AG04449 (cell line): ENCODE measurements at places on chromosomes 3 and 15.

- DNase-seq = no peak
These were observed 9.8 kb upstream of the PLSCR1 start for GRCh38 chr3:146554151-146554760.

GRCh38 chr15:71118881-71119632 is 3.8 kb downstream of the THSD4 start:
- DNase-seq = no peak

GRCh38 chr15:100120111-100120510 is 221.7 kb downstream of the ADAMTS17 start:
- no peak for DNase-seq

DNA sequence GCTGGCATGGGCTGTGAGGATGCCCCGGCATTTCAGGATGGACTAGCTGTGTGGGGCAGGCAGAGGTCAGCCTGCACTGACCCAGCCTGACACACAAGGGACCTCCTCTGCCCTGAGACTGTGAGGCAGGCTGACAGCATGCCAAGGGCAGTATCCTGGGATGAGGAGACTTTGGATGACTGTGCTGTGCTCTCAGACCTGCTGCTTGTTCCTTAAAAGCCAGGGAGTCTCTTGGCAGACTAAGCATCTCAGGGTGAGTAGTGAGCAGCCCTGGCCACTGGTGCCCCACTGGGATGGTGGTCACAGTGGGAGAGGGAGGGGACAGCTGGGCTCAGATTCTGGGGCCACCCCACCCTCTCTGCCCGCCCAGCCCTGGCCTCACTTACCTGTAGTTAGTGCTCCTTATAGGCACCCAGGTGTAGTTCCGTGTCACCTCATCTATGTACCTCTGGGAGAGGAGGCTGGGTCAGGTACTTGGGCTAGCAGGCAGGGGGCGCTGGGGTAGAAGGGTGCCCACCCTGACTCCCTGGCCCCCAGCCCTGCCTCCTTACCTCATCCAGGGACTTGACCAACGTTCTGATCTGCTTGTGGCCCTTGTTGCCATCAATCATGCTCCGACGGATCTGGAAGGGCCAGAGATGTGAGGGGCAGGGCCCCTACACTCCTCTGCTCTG is 16.1 kb upstream of the TMEM115 start:
- no peak for DNase-seq

DNA sequence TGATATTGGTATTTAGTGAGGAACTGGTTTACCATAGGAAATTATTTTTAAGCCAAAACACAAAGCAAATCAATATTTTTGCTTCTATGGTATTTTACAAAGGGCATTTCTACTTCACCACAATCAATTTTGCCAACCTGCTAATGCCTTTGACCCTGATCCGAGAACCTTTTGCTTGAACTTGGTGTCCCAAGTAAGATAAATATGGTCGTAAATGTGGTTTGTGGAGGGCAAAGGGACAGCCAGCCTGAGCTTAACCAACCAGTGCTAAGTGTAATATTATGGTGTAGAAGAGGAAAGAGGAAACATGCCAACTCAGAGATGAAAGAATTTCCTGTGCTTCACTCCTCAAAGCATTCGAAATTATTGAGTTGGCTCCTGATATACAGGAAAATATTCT is 148.4 kb downstream of the C3orf38 start:
- DNase-seq = no peak

DNA sequence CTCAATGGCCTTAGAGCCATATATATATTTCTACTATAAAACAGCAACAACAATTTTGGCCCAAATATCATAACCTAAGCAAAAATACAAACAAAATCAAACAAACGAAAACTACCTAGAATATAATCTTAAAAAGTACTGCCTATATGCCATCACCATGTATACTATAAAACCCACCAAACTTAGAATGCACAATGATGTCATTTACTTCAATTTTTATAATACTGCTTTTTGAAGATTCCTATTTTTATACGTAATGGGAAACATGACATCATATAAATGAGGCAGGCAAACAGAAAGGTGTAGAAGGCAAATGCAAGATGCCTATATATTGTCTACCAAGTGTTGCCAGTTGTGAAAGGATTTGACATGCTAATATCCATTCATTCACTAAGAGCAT is 302.3 kb downstream of the TIGIT start:
- no peak for DNase-seq

- no peak for DNase-seq
These were observed 21.5 kb downstream of the FRMD4B start for GRCh38 chr3:69364354-69364753.

DNA sequence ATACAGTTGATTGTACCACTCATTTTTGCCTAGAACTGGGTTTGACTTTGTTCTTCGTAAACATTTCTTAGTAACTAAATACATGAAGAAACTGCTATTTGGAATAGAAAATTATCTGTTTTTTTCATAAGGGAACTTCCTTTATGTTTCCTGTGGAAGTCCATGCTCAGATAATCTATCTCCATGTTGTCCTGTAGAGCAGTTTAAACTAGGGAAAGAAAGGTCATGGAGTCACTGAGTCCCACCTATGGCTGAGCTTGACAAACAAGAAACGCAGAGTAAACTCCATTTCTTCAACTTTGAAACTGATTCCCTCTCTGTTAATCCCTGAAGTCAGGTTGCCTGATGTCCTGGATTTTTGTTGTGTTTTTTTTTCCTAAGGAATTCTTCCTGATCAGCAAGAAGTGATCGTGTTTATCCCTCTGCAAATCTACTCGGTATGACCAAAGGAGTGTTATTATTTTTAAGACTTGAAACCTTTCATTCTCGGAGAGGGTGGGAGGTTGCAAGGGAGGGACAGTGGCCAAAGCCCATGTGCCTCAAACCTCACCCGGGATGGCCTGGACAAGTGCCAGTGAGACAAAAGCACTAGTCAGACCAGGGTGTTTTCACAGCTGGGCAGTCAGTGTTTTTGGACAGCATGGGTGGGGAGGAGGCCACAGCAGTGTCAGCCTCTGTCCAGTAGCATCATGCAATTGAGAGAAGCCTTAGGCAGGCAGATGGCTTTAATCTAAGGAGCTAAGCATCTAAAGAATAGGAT is 129.8 kb upstream of the PHLDB2 start:
- DNase-seq = peak; percentile 64

DNA sequence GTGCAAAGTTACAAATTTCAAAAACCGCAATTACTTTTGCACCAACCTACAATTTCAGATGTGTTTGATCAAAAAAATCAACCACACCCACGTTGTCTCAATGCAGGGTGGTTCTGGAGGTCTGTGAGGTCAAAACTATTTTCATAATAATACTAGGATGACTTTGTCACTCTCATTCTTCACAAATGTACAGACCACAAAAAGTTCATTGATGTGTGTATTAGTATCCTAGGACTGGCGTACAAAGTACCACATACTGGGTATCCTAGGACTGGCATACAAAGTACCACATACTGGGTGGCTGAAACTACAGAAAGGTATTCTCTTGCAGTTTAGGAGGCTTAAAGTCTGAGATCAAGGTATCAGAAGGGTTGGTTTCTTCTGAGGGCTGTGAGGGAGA is 13.0 kb downstream of the SUCLG2 start:
- no peak for DNase-seq

DNA sequence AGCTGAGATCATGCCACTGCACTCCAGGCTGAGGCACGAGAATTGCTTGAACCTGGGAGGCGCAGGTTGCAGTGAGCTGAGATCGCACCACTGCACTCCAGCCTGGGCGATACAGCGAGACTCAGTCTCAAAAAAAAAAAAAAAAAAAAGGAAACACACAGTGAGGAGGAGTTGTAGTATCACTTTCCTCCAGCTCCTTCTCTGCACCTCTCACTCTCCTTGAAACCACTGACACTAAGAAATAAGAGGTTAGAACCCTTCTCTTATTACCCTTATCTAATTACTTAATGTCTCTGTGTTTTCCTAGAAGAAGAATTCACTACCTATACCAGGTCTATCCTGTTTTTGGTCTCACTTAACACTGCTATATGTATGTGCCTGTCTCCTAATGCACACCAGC is 31.7 kb downstream of the RAB27A start:
- DNase-seq = no peak

DNA sequence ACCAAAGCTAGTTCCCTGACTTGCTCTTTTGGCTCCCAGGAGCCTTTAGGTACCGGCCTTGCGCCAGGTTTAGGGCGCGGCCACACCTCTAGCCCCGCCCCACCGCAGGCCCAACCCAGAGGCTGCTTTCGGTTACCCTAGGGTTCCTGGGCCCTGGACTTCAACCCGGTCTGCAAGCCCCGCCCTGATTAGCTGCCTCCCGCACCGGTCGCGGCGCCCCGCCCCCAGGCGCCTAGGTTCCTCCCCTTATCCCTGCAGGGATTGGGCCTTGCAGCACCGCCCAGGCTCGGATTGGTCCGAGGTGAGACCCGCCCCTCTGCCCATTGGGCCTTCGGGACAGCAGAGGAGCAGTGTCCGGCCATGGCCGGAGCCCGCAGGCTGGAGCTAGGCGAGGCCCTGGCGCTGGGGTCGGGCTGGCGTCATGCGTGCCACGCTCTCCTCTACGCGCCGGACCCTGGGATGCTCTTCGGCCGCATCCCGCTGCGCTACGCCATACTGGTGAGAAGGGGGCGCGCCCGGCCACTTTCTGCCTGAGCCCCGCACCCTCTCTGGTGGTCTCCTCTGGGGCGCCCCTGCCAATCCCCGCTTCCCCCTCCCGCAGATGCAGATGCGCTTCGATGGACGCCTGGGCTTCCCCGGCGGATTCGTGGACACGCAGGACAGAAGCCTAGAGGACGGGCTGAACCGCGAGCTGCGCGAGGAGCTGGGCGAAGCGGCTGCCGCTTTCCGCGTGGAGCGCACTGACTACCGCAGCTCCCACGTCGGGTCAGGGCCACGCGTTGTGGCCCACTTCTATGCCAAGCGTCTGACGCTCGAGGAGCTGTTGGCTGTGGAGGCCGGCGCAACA is at the start of gene NUDT16:
Gene NUDT16, plus strand, starts transcription at position 330 of the 847 bp plus-strand sequence. Its CDS starts 31 bp downstream, at position 361.
- DNase-seq = peak; percentile 94

DNA sequence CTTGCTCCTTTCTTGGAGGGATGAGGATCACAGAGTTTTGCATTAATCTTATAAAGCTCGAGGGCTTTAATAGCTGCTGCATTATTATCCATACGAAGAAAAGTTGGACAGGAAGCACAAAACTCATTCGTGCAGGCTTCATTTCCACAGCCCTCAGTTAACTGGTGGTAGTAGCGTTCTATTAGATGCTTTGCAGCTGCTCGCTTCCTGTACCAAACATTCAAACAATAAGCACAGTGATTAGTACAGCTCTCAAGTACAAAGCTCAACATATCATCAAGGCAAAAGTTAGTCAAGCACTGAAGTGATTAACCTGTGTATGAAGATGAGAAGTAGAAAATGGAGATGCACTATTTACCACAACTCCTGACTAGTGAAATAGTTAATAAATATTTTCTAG is 63.3 kb downstream of the UBE3A start:
- DNase-seq = no peak

GRCh38 chr15:58409861-58410260 is 21.9 kb upstream of the LIPC start:
- DNase-seq = no peak

DNA sequence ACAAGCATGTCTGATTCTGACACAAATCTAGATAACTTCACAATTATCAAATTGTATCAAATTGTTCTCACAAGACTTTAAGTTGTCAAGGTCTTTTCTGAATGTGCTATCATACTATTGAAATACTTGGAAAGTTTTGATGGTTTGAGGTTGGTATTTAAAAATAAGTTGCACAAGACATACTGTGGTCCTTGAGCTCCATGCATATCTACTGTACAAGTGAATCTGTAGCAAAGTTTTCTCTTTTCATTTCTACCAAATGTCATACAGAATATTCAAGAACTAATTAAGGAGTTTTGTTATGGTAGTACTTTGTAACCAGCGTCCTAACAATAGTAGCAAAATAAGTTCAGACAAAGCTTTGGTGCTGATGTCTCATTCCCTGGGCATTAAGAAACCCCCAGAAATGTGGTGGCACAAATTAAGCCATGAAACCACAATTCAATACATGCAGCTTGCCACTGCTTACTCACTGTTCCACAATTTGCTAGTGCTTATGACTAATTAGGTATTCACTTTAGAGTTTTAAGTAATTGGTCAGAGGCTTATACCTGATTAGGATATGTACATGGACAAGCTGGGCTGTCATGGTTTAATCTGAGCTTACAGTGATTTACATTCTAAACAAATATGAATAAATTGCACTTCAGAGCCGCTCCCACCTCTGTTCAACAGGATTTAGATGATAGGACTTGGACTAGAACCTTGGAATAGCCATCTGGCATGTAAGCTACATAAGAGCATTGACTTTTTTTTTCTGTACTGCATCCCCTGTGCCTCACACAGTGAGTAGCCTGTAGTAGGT is 8.8 kb downstream of the TBC1D23 start:
- peak; percentile 93 for DNase-seq

DNA sequence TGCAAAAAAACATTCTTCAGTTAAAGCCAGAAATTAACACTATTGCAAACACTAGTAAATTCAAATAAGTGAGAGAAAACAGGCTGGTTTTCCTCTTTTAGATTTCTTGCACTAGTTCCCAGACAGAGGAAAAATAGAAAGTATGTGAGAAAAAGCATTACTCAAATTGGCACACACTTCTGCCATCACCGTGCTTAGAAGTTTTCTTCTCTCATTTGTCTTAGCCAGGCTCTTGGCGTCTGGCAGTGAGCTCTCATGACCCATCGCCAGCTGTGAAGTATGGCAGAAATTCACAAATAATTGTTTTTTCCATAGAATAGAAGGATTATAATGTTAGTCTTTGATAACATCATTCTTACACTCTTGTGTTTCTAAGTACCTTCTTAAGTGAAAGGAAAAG is 515.9 kb downstream of the GBE1 start:
- no peak for DNase-seq

- DNase-seq = no peak
These were observed 134.2 kb downstream of the TJP1 start for GRCh38 chr15:29687939-29688505.

GRCh38 chr3:118977118-118977517 is 57.5 kb downstream of the IGSF11 start:
- no peak for DNase-seq

DNA sequence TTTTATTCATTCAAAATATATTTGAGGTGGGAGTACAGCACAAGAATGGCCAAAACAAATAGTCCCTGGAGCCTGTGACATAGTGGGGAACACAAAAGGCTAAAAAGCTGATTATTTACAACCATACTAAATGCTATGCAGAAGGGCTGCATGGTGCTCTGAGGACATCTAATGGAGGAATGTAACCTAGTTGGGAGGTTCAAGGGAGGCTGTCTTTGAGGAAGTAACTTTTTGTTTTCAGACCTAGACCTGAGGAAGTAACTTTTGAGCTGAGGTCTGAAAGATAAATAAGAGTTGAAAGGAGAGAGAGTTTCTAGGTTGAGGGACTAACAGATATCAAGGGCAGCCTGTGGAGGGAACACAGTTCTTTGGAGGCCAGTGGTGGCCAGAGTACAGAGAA is 34.8 kb upstream of the RASA2 start:
- DNase-seq = no peak

DNA sequence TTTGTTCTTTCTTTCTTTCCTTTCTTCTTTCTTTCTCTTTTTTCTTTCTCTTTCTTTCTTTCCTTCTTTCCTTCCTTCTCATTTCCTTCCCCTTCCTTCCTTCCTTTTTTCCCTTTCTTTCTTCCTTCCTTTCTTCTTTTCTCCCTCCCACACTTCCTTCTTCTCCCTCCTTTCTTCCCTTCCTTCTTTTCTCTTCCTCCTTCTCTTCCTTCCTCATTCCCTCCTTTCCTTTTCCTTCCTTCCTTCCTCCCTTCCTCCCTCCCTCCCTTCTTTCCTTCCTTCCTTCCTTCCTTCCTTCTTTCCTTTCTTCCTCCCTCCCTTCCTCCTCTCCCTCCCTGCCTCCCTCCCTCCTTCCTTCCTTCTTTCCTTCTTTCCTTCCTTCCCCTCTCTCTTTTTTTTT is 755.7 kb upstream of the GRM7 start:
- no peak for DNase-seq
